DMS79 (cell line): ENCODE measurements at places on chromosomes 7 and 10.

GRCh38 chr10:110446954-110447608, 50.6 kb upstream of the DUSP5 start:
- no peak for DNase-seq

- no peak for DNase-seq
Observed at GRCh38 chr7:88346357-88346756, 39.7 kb upstream of the STEAP4 start.

- DNase-seq = no peak
Observed at GRCh38 chr7:100673942-100674410, 436 bp downstream of the GNB2 start.

- no peak for DNase-seq
Observed at GRCh38 chr10:33041783-33042437, 83.9 kb upstream of the ITGB1 start.

DNA sequence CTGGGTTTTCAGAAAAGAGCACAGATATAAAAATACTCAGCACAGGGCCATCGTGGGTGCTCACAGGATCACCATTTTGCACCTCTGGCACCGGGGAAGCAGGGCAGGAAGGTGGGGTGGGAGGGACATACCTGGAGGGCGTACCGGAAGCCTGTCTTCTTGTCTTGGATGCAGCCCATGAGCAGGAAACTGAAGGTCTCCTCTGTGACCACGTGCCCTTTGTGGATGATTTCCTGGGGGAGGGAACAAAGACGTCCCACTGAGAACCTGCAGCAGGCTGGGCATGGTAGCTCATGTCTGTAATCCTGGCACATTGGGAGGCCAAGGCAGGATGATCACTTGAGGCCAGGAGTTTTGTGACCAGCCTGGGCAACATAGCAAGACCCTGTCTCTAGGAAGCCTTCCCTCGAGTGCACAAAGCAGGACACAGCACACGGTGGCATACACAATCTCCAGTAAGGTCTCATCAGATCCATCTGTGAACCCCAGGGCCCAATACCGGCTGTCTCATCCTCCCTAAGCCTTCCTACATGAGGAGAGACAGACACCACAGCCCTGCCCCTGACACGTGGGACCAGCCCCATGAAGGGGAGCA, 9.5 kb downstream of the PTCD1 start:
- DNase-seq = no peak

DNA sequence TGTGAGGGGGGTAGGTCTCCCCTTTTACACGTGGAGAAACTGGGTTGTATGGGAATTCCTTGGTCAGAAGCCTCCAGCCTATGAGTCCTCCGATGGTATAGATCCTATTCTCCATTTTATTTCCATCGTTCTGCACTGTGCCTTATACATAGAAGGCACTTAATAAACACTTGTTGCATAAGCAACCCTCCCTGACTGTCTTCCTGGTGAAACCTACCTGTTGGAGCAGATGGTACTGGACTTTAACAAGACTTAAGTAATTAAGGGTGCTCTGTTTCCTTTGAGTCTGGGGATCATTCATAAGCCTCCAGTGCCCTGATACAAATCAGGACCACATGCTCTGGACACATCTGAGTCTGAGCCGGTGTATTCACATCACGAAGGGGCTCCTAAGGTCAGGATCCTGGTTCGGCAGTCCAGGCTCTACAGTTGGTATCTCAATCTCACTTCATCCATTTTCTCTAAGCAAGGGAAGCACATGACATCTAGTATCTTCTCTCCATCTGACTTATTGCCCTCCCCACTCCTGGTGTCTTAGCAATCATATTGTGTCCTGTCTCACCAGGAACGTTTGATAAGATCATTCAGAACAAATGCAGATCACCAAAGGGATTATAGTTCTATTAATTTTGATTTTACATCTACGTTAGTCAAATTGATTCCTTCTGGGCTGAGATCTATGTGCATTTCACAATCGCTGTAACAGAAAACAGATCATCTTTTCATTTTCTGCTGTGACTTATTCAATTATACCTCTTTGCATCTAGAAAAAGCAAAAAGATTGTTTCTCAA, 22.8 kb upstream of the EZH2 start:
- DNase-seq = no peak

- no peak for DNase-seq
Observed at GRCh38 chr10:108443636-108444035, 1279.1 kb upstream of the SORCS1 start.
